ENCODE measurements at places on chromosomes 6 and 20. TPM values are rescaled to one million over a fixed set of nuclear protein-coding genes. Genes with fewer than 3 reads are reported as not detected.

PCMT1 gene
- 77.5 TPM for polyA plus RNA-seq

SYTL3 gene
- 1.6 TPM for polyA plus RNA-seq

GRCh38 chr6:41901882-41902519 is 6.8 kb upstream of the USP49 start:
- no peak for DNase-seq

- DNase-seq: no peak
Measured at GRCh38 chr6:21559238-21559637, 34.3 kb upstream of the SOX4 start.

DNA sequence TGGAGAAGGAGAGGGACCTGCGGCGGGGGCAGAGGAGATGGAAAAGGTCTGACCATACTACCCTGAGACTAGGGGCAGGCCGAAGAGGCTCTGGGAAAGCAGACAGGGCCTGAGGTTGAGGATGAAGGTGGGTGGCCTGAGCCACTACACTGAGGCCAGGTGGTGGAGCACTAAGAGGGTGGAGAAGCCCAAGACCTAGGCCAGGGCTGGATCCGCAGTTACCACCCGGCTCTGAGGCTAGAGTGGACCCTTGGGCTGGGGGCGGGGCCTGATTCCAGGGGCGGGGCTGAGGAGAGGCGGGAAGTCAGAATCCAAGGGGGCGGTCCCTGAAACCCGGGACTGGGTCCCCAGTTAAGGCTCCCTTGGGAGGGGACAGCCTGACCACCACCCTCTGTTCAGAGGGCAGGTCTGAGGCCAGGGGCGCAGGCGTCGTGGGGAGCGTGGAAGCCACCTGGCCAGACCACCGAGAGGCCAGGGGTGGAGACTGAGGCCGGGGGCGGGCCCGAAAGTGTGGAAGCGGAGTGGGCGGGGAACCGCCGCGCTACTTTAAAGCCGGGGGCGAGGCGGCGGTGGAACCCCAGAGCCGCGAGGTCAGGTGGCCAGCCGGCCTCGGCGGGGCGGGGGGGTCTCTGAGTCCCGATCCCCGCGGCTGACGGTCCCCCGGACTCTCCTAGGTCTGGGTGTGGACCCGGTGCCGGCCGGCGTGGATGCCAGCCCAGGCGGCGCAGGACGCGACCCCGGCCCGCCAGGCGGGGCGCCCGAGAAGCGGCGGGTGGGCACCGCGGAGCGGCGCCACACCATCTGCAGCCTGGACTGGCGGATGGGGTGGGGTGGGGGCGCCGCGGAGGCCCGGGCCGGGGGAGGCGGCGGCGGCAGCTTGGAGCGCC is 8.3 kb downstream of the CCM2L start:
- DNase-seq: no peak

DNA sequence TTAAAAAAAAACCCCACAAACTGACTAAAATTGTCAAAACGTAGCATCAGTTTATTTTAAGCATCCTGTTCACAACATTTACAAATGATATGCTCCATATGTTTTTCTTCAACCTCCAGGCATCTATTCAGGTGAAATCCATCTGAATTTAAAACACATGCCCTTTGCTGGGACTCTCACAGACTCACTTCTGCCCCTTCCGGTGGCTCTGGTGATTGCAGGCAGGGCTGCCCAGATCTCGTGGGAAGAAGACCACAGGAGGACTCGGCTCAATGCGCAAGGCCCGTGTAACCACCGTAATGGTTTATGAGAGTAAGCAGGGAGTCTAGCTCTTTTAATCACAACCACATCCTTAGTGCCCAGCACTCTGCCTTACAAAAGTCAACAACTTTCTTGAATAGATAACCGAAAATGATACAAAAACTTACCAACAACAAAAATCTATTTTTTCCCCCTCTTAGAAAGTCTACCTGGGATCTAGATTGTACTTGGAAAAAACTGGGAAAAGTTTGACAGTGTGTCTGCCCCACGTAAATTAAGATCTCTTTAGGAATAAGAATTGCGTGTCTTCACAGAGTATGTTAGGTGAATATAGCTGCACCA is 139.1 kb downstream of the KIF16B start:
- no peak for DNase-seq

Data from AG04450 (cell line).